Kidney (tissue), 22 donors: ENCODE measurements at places on chromosomes 4 and X. TPM values are rescaled to one million over a fixed set of nuclear protein-coding genes. Genes with fewer than 3 reads are reported as not detected.

JADE3 gene
- 13.1 TPM for total RNA-seq

UGT2B10 gene
- total RNA-seq: not detected

MAGEE2 gene
- not detected for total RNA-seq

PDE5A gene
- total RNA-seq: 29.4 TPM

TEX13B gene
- not detected for total RNA-seq

CCSER1 gene
- 26.8 TPM for total RNA-seq

TBX22 gene
- total RNA-seq: not detected

RAB39B gene
- 1.2 TPM for total RNA-seq

WNK3 gene
- total RNA-seq: 5.6 TPM

MAGED4 gene
- total RNA-seq: 1.9 TPM

EREG gene
- total RNA-seq: 0.44 TPM

ADGRL3 gene
- 8.9 TPM for total RNA-seq

ABHD18 gene
- 12.3 TPM for total RNA-seq

ALB gene
- 0.19 TPM for total RNA-seq

ZNF732 gene
- not detected for total RNA-seq

SPANXN4 gene
- total RNA-seq: not detected

CYSLTR1 gene
- total RNA-seq: 5.5 TPM

RPGR gene
- 23.0 TPM for total RNA-seq

COL4A5 gene
- total RNA-seq: 23.9 TPM

PNCK gene
- 1.5 TPM for total RNA-seq

SLITRK2 gene
- 3.8 TPM for total RNA-seq

MAGEA4 gene
- not detected for total RNA-seq

NUDT11 gene
- 0.85 TPM for total RNA-seq

REST gene
- 54.7 TPM for total RNA-seq

COL4A6 gene
- 3.3 TPM for total RNA-seq

CXCL11 gene
- not detected for total RNA-seq

GCNA gene
- total RNA-seq: 2.7 TPM

NPY2R gene
- 0.54 TPM for total RNA-seq

SSX5 gene
- not detected for total RNA-seq

CFP gene
- 8.3 TPM for total RNA-seq

TEX13D gene
- total RNA-seq: not detected

C4orf51 gene
- total RNA-seq: not detected

NAA10 gene
- 79.3 TPM for total RNA-seq

SH3TC1 gene
- total RNA-seq: 127 TPM

CYTL1 gene
- total RNA-seq: 1.7 TPM

DCAF4L1 gene
- 0.16 TPM for total RNA-seq

PCSK1N gene
- 131 TPM for total RNA-seq

VSIG4 gene
- total RNA-seq: 80.0 TPM

FABP2 gene
- not detected for total RNA-seq

PRDM5 gene
- total RNA-seq: 9.1 TPM

SPOCK3 gene
- total RNA-seq: 0.25 TPM

AKAP4 gene
- total RNA-seq: not detected

FGFBP1 gene
- 6.9 TPM for total RNA-seq
